ENCODE measurements at places on chromosomes 4 and X.

GRCh38 chr4:67130411-67130810, 414.9 kb downstream of the CENPC start:
- DNase-seq = no peak

- DNase-seq = no peak
These were observed 1.7 kb upstream of the MTM1 start for GRCh38 chrX:150566734-150567182.

DNA sequence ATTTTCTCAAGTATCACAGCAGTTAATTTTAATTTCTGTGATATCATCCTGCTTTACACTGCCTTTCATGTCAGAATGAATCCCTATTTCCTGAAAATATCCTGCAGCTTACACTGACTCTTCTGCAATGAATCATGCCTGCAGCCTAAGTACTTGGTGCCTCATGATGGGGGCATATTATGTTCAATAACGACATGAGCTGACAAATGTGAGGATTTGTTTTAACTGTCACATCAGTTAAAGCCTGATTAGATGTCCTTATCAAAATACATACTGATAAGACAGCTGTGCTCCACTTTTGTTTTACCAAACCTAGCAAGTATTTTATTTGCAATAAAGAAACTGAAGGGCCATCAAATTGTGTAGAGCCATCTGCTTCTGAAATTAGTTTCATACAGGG, 359.9 kb upstream of the AGA start:
- no peak for DNase-seq

- no peak for DNase-seq
These were observed 322.5 kb downstream of the HS3ST1 start for GRCh38 chr4:11106190-11106589.

DNA sequence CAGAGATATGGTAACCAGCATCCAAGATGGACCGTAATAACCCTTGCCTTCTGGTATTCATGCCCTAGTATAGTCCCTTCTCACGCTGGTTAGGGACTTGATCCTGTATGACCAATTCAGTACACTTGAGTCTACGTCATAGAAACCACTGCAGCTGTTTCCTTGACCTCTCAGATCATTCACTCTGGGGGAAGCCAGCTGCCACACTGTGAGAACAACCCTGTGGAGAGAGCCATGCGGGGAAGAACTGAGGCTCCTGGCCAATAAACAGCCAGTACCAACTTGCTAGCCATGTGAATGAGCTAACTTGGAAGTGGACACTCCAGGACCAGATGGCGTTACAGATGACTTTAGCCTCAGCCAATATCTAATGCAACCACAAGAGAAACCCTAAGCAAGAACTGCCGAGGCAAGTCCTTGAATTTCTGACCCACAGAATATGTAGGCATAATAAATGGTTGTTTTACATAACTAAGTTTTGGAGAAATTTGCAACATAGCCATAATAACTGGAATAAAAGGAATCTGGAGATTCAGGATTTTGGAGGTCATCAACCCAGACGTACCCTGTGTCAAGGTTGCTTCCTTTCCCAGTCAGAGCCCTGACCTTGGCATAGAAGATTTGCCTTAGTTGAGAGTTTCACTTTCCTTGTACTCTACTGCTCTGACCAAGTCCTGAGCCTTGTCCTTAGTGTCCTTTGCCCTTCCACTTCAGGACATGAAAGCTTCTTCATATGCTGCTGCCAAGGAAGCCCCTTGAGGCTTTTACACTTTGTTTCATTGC, 87.3 kb upstream of the ZNF81 start:
- no peak for DNase-seq

- DNase-seq = no peak
These were observed 23.6 kb upstream of the HGFAC start for GRCh38 chr4:3418029-3418762.

DNA sequence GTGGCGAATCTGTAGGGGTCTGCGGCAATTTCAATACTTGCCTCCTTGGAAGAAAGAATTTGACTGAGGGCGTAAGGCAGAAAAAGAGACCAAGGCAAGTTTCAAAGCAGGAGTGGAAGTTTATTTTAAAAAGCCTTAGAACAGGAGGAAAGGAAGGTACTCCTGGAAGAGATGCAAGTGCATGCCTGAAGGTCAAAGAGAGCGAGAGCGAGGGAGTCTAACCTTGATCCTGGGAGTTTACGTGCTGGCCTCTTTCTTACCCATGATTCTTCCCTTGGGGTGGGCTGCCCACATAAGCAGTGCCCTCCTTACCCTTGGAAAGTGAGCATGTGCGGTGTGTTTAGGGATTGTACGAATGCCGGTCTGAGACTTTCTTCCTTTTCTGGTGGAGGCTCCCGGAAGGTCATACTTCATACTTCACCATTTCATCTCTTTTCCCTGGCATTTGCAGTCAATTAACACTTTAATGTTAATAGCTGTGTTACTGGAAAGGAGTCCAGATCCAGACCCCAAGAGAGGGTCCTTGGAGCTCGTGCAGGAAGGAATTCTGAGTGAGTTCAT, 40.0 kb downstream of the ARSD start:
- DNase-seq = no peak

DNA sequence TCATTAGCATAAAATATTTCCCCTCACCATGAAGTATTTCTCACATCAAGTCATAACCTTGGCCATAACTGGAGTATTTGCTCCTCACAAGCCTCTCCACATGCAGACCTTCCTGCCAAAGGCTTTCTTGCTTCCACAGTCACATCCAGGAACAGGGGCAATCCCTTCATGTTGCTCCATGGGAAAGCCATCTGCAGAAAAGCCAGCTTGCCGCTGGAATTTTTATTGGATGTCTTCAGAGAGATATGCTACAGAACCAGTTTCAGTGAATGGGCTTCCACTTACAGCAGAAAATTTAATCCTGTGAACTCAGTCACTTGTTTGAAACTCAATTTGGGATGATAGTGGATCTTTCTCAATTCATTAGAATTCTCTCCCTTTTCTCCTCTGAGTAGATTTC, 3.2 kb upstream of the CDKN2AIP start:
- no peak for DNase-seq

DNA sequence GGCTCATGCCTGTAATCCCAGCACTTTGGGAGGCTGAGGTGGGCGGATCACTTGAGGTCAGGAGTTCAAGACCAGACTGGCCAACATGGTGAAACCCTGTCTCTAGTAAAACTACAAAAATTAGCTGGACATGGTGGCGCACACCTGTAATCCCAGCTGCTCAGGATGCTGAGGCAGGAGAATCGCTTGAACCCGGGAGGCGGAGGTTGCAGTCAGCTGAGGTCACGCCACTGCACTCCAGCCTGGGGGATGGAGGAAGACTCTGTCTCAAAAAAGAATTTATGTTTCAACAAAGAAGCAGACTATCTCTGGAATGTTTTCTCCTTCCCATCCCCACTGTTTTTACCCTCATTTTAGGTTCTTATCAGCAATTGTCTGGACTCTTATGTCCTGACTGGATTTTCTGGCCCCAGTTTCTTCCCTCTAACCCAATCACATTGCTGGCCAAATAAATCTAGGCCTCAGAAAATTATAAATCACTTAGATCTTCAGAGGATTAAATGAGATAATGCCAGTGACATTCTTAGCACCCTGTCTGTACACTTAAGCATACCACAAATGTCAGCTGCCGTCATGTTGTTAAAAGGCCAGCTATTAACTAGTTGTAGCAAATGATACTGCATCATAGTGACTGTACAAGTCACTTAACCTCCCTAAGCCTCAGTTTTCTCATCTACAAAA, 44.9 kb upstream of the PRSS48 start:
- DNase-seq = no peak

GRCh38 chrX:16754019-16754418, 32.2 kb upstream of the TXLNG start:
- DNase-seq = no peak

GRCh38 chrX:45422216-45422925, 221.7 kb upstream of the DIPK2B start:
- no peak for DNase-seq

- no peak for DNase-seq
These were observed 119.6 kb downstream of the PAPSS1 start for GRCh38 chr4:107600436-107600835.

- DNase-seq = no peak
These were observed 1687.5 kb downstream of the STIM2 start for GRCh38 chr4:28548136-28548535.

GRCh38 chr4:104930298-104930697, 216.4 kb upstream of the TET2 start:
- DNase-seq = no peak

- DNase-seq = no peak
These were observed 552.7 kb downstream of the RAPGEF2 start for GRCh38 chr4:159655547-159655946.

DNA sequence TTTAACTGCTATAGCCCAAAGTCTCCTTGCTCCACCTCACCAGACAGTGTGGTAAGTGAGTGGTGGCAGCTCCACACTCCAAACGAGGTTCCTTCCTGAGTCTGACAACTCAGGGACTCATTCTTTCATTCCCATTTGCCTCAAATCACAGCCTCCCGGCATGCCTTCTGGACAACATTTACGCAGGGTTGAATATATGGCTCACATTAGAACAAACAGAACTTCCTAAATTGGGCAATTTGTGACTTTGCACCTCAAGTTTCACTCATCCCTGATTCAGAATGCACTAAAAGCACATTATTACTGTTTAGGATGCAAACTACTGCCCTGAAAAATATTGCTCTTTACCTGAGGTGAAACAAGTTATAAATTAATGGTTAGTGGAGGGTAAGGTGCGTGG, 224.6 kb upstream of the PPARGC1A start:
- no peak for DNase-seq

GRCh38 chr4:1693131-1693896, 9.2 kb upstream of the FAM53A start:
- peak; percentile 77 for DNase-seq

- no peak for DNase-seq
These were observed 9.6 kb downstream of the LRPAP1 start for GRCh38 chr4:3522651-3523050.

- no peak for DNase-seq
These were observed 85.9 kb downstream of the CASK start for GRCh38 chrX:41837270-41837944.

- no peak for DNase-seq
These were observed 29.2 kb upstream of the CCNI start for GRCh38 chr4:77104791-77105540.

- DNase-seq = no peak
These were observed 860 bp upstream of the RPS6KA3 start for GRCh38 chrX:20267607-20267930.

- no peak for DNase-seq
These were observed 264.1 kb downstream of the UNC5C start for GRCh38 chr4:95284655-95285054.

DNA sequence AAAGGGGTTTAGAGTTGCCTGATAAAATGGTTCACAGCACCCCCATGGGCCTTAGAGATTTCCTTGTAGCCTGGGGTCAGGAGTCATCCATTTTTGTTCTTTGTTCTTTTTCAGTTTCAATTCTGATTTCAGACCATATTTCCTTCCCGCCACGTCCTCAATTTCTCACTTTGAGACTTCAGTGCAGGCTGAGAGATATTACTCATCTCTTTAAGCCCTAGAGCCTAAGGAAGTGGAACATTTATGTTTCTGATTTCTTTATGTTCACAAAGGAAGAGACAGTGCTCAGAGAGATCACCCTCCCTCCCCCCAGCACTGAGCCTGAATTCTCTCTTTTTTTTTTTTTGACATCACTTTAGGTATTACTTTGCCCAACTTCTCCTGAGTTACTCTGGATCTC, 56.3 kb downstream of the MSN start:
- peak; percentile 25 for DNase-seq

- no peak for DNase-seq
These were observed 118.4 kb downstream of the COL25A1 start for GRCh38 chr4:109183931-109184490.

- peak; percentile 25 for DNase-seq
These were observed 3.7 kb upstream of the BEX4 start for GRCh38 chrX:103211012-103211715.

GRCh38 chr4:38995660-38996005, 36.6 kb downstream of the TMEM156 start:
- DNase-seq = no peak

- no peak for DNase-seq
These were observed 88.0 kb upstream of the CBR4 start for GRCh38 chr4:169098054-169098497.

DNA sequence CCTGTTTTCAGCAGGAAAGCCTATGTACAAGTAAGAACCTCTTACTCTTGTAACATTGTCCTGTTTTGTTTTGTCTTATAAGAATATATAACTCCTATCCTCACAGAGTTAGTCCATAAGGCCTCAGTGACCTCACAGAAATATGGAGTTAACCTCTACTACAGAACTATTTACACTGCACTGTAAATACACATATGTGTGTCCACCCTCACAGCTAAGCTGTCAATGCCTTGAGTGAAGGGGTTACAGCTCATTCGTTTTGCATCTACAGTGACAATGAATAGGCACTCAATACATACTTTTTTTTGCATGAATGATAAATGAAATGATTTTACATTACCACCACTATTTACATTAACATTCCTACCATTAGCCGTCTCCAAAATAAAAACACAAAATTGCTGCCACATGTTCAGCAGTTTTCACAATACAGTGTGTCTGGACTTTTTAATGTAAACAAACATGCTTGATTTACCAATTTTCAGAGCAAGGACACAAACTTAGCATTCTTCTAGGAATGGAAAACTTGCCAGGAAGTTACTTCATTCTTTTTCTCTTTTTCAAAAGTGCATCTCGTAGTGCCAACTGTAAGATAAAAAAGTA, 9.5 kb upstream of the NAAA start:
- no peak for DNase-seq

- no peak for DNase-seq
These were observed 2.5 kb downstream of the RPS4X start for GRCh38 chrX:72274526-72274925.

GRCh38 chr4:73197220-73197619, 61.4 kb downstream of the ANKRD17 start:
- no peak for DNase-seq

GRCh38 chr4:101938836-101939235, 148.3 kb downstream of the BANK1 start:
- DNase-seq = no peak

GRCh38 chr4:111198446-111198845, 575.6 kb upstream of the PITX2 start:
- no peak for DNase-seq

GRCh38 chr4:108119199-108119800, 49.4 kb downstream of the LEF1 start:
- DNase-seq = no peak

GRCh38 chr4:85416094-85416493, 58.9 kb upstream of the ARHGAP24 start:
- DNase-seq = no peak

DNA sequence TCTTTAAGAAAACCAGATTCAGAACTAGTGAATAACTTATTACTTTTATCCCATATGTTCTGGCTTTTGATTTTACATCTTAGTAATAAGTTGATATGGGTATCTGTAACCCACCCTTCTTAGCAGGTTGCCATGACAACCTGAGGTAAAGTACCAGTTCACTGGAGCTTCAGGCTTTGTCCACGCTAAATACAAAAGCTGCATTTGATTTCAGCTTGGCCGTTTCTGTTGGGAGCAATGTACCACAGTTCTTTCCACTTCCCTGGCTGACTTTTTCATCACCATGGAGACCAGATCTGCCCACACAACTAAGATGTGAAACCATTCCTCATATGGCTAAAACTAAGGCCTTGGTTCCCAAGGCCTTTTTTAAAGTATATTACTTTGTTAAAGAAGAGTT, 26.1 kb downstream of the KLHL34 start:
- no peak for DNase-seq
